DMS 273 treated with DMSO at 0.1 percent for 48 hours (cell line): ENCODE measurements at places on chromosomes 1 and 21.

GRCh38 chr1:198465201-198466144 is 75.0 kb downstream of the ATP6V1G3 start:
- DNase-seq: no peak

- DNase-seq: no peak
These were observed 24.3 kb downstream of the TSPAN2 start for GRCh38 chr1:115065021-115065420.

GRCh38 chr1:170174395-170174794 is 28.6 kb downstream of the NTMT2 start:
- DNase-seq: no peak

DNA sequence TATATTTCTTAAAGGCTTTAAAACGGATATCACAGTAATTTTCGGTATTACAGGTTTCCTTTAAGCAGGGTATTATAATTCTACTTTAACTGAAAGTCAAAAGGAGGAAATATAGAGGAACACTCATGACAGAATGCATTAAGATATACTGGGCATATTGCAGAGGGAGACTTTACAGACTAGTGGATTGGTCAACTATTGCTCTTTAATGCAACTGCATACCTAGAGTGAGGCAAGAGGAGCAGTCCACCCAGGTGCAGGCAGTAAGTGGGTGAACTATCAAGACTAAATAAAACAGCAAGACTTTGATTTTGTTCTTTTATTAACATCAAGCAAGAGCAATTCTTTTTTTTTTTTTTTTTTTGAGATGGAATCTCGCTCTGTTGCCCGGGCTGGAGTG is 10.5 kb downstream of the SCAF4 start:
- DNase-seq: no peak

DNA sequence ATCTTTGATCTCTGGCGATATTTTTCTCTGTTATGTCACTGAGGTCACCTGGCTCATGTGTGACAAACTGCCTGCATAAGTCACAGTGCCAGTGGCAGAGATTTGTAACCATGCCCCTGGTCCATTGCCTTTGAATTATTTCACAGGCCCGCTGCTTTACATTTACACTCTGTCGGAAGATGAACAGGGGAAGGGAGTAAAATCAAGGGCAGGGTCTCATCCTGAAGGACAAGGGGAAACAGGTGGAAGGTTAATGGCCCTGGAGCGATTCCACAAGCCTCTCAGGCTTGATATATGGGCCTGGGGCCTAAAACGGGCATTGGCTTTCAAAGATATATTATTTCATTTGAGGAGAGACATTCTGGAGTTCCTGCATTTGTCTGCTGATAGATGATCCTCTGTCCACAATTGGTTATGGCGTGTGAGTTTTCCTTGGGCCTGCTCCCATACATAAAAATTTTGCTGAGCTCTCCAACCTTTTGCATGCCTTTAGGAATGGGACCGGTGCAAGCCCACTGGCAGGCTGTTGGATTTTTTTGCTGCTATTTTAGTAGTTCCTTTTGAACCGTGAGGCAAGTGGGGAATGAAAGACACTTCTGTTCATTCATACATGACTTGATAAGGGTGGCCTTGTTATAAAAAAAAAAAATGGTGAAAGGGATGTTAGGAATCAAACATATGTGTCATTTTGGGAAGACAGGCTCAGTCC is 51.9 kb downstream of the NR5A2 start:
- DNase-seq: no peak

DNA sequence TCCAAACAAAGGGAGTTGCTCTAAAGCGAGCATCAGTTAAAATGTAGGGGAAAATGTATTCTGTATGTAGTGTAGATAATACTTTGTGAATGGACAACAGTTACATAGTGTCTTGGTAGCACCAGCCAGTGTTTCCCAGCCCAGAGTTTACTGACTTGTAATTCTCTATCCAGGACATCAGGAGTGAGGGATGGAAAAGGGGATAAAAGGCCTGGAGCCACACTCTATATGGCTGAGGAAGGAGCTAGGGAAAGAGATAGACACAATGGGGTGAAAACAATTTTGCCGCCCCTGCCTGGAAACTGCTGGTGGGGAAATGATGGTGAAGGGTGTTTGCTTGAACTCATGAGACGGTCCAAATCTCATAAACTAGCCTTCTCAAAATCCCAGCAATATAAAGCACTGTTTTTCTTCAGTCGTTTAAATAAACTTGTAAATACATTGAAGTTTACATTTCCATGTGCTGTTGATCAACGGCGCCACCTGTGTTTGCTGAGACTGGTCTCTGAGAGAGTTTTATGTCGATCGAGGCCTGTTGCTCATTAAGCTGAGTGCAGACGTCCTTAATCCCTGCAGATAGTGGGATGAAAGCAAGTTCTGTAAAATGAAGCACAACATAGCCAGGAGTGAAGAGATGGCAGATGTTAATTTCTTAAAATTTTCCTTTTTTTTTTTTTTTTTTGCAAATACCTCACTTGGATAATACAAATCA is 27.9 kb upstream of the AGO1 start:
- no peak for DNase-seq

DNA sequence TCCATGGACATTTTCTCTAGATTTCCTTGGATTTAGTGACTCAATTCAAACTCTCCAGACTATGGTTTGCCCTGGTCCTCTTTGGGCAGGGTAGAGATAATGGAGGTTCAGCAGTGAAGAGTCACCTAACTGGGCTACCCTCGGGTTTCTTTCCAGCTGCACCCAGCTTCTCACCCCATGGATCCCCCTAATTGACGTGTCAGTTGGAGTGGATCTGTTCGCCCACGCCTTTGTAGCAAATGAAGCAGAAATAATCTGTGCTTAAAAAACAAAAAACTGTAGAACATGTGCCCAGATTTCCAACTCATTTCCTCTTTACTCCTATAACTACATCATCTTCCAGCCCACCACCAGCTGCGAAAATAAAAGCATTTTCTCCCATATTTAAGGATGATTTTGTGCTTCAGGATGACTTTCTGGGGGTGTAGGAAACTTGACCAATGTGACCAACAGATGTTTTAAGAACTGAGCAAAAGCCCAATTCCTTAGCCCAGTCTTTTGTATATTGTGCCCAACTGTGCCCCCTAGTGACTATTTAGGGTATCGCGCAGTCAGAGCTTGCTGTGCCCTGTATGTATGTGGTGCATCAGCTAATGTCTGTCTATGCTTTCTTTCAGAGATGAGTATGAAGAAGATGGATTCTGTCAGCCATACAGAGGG is 66.5 kb upstream of the UBE2U start:
- DNase-seq: peak; percentile 21

DNA sequence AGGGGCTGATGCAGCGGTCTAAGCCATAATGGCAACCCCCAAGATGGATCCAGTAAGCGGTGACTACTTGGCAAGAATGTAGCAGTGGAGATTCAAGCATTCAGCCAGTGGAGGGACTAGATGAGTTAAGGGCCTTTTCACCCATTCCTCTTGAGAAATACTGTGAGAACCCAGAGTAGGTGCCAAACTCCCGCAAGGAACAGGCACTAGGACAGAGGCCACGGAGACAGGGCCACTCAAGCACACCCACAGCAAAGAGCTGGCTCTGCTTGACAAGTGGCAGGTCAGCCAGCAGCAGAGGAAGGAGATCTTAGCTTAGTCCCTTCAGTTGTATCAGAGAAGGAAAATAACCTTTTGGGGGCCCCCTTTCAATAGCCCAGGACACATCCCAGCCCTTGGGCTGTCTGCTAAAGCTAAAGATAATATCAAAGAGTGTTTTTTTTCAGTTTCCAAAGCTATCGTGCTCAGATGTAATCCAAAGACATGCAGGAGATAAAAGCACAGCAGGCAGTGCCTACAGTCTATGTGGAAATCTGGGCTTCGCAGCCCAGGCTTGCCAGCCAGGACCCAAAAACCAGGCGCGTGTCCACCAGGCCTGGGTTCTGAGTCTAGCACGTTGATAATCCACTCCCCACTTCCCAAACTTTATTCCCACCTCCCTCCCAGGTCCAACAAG is 62.0 kb upstream of the GOLT1A start:
- no peak for DNase-seq

GRCh38 chr21:19353256-19353655 is 949.7 kb upstream of the TMPRSS15 start:
- no peak for DNase-seq

GRCh38 chr1:169891539-169891885 is 2.2 kb downstream of the SCYL3 start:
- no peak for DNase-seq

DNA sequence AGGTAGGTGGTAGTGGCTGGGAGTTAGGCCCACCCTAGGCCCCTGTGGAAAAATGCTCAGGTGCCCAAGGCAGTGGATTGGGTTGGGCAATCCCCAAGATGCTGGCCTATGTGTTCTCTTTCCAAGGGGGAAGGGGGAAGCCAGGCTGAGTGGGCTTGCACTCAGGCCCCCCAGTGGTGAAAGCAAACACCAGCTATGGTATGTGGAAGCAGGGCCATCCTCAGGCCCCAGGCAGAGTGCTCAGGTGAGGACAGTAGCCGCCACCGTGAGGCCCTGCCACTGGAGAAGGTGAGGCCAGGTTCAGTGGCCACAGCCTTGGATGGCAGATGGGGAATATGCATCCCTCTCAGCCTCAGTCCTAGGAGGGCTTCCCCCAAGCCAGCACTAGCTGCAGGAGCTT is 11.8 kb downstream of the LY9 start:
- no peak for DNase-seq

GRCh38 chr1:9093581-9093980 is 24.1 kb upstream of the SLC2A5 start:
- no peak for DNase-seq

DNA sequence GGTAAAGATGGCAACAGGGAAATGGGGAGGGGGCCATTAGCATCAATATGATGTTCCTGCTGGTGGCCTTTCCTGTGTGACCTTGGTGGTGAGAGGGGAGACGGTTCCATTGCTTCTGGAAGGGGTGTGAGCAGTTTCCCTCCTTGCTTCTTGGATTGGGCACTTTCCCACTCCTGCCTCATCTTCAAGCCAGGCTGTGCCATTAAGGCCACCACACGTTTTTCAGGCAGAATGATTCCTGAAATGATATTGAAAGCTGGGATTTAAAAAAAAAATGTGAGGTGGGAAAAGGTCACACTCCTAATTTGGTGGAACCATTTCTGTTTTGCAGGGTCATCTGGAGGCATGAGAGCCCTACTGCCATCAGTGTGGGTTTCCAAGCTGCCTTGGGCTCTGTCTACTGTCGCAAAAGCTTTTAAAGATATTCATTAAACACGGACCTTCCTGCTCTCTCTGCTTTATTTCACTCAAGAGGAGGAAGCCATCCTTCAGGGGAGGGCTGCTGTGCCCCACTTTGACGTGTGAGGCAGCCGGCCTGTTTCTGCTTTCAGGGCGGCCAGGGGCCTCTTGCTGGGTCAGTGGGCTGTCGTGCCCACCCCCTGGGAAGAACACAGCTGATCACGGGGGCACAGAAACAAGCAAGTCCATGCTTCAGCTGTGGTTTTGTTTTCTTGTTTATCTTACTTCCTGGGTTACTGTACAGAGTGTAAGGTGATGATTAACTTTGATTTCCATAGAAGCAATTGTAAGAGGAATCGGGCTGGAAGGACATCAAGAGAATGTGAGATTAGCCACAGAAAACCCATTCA is 8.0 kb downstream of the RIIAD1 start:
- DNase-seq: no peak
